HCEC 1CT (cell line): ENCODE measurements at places on chromosomes 2 and 18.

DNA sequence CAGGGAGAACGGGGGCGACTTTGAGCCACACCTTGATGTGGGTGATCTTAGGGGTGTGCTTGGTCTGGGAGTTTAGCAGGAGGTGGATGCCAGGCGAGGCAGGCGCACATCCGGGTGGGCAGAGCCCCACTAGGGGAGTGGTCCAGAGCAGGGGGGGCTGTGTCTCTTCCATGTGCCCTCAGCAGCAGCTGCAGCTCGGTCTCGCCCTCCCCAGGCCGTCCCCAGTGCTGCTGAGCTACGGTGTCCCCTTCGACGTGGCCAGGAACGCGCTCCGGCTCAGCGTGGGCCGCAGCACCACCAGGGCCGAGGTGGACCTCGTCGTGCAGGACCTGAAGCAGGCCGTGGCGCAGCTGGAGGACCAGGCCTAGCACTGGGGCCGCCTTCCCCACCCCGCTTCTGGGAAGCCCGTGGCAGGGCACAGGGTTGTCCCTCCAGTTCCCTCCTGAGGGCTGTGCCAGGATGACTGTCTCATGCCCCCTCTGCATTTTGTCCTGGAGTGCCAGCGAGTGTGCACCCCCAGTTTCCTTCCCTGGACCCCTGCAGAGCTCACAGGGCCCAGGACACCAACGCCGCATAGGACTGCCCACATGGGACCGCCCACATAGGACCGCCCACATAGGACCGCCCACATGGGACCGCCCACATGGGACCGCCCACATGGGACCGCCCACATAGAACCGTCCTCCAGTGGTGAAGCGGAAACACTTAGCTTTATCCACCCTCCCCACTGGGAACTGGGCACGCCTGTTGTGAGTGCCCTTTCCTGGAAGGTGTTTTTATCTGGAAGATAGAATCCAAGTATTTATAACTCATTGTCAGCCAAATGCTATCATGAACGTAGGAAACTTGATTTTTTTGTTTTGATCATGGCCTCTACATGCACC, 1.9 kb upstream of the ESPNL start:
- no peak for DNase-seq

DNA sequence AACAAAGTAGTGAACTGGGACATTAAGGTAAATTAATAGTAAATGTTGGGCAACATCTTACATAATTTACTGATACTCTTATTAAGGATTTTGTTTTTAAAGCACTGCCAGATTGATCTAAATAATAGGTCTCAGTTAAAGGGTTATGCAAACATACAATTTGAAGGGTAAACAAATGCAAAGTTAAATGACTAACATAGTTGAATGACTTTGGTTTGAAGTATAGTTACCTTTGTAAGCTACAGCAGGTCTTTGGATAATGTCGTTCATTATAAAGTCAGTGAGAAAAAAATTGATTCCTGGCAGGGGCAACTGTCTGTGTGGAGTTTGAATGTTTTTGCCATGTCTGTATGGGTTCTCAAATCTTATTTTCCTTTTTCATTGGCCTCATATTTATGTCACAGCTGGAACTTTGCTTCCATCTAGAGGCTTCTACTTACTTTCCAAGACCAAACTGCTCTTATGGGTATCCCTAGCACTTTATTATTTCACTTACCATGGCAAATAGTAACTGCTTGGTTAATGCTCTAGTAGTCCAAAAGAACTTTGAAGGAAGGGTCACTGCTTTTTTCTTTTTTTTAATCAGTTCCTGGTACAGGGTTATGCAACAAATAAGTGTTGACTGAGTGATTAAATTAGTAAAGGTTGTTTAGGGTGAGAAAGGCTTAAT, 107.8 kb downstream of the NBEAL1 start:
- no peak for DNase-seq

DNA sequence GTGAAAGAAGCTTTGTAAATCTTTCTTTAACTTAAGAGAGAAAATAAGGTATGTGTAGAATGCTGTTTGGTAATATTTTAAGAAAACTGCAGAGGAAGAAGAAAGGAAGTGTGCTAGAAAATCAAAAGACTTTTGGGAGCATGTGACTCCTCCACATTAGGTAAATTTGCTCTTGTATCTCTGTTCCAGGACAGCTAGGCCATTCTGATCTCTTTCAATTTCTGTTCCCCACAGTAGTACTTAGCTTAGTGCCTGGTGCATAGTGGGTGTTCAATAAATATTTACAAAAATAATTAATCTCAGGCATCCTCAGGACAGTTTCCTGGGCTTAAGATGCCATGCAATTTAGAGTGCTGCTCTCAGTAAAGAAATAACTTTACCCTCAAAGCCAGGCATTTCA, 105.0 kb downstream of the GPD2 start:
- DNase-seq = no peak

DNA sequence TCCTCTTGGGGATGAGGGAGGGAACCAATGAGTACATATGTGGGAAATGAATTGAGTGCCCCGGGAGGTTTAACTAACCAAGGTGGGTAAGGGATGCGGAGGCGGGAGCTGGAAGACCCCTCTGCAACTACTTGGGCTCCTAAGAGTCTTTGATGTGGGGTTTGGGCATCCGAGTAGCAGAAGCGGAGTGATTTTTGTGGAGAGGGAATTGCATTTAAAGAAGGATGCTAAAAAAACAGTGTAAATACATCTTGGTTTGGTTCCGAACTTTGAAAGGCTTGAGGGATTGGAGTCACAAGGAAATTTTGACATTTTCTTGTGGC, 215.7 kb downstream of the MCFD2 start:
- no peak for DNase-seq

DNA sequence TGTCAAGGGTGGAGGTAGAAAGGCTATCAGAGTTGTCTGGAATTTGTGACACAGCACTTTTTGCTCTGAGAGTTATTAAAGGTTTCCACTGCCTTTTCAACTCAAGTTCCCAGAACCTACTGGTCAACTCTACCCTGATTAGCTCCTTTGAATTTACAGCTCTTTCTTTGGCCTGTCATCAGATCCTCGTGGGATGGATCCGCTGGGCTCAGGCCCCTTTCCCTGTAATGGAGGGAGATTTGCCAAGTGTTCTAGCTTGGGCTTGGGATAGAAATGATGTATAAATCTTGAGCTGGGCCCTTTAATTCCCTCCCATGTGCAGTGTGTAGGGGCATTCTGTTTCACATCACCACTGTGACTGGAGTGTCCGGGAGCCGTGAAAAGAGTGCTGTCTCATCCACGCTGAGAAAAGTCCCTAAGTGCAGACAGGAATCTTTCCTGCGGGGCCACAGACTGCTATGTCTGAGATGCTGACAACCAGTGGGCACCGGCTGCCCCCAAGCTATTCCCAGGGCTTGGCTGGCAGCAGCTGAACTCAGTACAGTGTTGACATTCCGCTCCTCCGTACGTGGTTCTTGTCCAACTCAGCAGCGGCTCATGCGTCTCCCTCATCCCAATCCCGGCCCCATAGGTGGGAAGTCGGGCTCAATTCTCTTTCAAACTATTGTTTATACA, 46.9 kb upstream of the ARHGAP28 start:
- DNase-seq = no peak

- DNase-seq = no peak
These were observed 35.2 kb downstream of the LRP1B start for GRCh38 chr2:142095647-142096046.

- DNase-seq = no peak
These were observed 188.6 kb downstream of the ARL4C start for GRCh38 chr2:234308073-234308812.

DNA sequence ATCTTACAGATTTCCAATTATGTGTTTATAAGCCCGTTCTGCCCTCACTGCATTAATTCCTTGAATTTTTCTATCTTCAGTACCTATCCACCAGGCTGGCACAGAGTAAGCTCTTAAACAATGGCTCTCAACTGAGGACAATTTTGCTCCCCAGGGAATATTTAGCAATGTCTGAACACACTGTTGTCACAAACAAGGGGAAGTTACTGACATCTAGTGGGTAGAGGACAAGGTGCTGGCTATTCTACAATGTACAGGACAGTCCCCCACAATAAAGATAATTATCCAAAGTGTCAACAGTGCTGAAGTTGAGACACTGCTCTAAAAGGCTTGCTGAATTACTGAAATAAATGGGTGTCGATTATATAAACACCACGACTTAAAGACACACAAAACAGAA, 5.0 kb downstream of the NDUFS1 start:
- DNase-seq = no peak

- DNase-seq = no peak
These were observed 940.5 kb upstream of the DDX18 start for GRCh38 chr2:116874021-116874420.

DNA sequence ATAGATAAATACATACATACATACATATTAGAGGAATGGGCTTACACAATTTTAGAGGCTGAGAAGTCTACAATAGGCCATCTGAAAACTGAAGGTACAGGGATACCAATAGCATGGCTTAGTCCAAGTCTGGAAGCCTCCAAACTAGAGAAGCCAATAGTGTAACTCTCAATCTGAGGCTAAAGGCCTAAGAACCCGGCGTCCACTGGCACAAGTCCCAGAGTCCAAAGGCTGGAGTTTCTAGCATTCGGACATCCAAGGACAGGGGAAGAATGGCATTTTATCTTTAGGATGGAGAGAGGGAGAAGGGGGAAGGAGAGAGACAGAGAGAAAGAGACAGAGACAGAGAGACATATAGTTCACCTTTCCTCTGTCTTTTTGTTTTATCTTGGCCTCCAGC, 63.7 kb upstream of the SYT4 start:
- no peak for DNase-seq

DNA sequence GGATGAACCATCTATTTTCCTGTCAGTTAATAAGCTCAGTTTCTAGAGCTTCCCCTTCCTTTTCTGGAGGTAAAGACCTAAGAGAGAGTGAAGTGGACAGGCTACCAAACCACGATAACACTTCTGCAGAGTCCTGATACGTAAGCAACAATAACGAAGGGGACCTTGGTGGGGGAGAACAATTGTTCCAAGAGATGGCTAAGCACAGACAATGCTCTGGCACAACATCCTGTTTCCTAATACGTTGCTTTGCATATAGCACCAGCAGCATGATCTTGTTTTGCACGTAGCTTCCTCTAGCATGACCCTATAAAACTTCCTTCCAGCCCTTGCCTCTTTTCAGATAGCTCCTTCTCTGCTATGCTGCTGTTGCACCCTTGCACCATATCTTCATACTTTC, 247.3 kb downstream of the RAD51AP2 start:
- no peak for DNase-seq

GRCh38 chr2:20676353-20677215, 9.6 kb downstream of the GDF7 start:
- DNase-seq = no peak

- no peak for DNase-seq
These were observed 185.1 kb upstream of the CYP26B1 start for GRCh38 chr2:72332720-72333119.
